ENCODE measurements at places on chromosomes 7 and 10. TPM values are rescaled to one million over a fixed set of nuclear protein-coding genes. Genes with fewer than 3 reads are reported as not detected.
A peak's percentile ranks its signal among the peaks of the same experiment; 100 is the strongest.

The PAX4 gene
- total RNA-seq = not detected

DNA sequence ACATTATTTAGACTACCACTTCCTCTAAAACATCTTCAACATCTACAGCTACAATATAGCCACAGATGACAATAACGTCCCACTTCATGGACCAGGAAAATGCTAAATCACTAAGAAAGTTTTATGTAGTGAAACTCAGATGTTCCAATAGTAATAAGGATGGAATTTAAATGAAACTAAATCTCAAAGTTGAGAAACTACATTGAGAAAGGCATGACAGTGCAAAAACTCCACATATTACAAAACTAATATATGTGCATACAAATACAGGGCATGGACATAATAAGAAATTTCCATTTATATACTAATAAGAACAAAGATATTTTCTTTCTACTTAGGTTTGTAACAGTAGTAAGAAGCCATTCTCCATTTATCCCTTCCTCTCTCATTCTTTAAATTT lies 31.1 kb downstream of the POT1 start:
- no peak for DNase-seq

- peak; percentile 62 for DNase-seq
These were observed 125.4 kb downstream of the ITIH5 start for GRCh38 chr10:7541137-7542087.

DNA sequence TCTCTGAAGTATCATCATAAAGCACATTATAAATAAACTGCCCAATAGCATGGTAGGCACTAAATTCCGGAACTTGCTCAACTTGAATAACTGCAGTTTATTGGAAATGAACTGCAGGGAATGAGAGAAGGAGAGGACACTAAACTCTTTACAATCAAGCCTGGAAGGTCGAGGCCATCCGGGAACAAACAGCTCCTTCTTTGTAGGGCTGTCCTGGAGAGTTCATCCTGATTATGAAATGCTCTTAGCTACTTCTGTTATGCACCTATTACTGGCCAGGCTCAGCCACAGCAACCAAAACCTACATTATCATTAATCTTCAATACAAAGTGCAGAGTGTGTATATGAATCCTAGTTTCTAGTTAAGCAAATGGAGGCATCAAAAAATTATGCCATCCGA lies 64.7 kb downstream of the PPP1R17 start:
- DNase-seq = no peak

The PDZD7 gene
- 0.19 TPM for total RNA-seq

DNA sequence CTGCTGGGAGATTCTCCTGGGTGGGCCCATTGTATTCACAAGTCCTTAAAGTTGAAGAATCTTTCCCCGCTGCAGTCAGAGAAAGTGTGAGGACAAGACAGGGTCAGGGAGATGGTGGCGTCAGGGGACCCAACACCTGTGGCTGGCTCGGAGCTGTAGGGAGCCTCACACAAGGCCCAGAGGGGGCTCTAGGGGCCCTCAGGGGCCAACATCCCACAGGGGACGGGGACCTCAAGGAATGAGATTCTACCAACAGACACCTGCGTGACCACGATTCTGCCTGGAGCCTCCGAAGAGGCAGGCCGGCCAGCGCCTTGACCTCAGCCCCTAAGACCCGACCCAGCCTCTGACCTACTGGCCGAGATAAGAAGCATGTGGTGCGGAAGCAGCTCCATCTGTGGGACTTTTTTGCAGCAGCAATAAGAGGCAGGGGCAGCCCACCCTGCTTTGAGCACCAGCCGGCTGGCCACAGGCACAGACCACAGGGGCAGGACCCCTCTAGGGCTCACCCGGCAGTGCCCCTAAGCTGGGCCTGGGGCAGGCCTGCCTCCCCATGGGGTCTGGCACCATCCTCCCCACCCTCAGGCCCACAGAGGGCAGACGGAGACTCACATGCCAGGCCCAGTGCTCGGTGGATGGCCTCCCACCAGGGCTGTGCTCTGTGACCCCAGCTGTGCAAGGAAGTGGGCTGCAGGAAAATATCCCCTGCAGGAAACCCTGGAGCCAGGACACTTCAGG lies 13.2 kb downstream of the RASGEF1A start:
- no peak for DNase-seq

- DNase-seq = peak; percentile 54
These were observed 41.9 kb downstream of the ENO4 start for GRCh38 chr10:116891208-116891607.

DNA sequence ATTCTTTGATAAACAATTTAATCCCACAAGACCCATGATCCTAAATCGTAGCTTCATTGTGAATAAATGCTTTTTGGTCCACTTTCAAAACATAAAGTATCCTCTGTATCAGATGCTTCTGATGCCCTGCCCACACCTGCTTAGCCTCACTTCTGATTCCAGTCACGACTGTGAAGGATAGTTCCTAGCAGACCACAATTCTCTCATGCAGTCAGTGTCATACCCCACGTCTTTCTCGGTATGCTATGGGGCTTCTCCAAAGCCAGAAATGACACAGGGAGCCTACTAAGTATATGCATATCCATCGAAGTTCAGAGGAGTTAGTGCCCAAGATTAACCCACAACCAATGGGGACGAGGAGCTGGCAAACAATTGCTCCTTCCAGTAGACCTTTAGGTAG lies 27.6 kb upstream of the CTNNA3 start:
- no peak for DNase-seq

Data from heart right ventricle (tissue), 16 donors.